ENCODE measurements at places on chromosomes 4 and X.

- DNase-seq, result peak; percentile 29
These were observed 52.5 kb downstream of the CASP3 start for GRCh38 chr4:184596617-184597185.

DNA sequence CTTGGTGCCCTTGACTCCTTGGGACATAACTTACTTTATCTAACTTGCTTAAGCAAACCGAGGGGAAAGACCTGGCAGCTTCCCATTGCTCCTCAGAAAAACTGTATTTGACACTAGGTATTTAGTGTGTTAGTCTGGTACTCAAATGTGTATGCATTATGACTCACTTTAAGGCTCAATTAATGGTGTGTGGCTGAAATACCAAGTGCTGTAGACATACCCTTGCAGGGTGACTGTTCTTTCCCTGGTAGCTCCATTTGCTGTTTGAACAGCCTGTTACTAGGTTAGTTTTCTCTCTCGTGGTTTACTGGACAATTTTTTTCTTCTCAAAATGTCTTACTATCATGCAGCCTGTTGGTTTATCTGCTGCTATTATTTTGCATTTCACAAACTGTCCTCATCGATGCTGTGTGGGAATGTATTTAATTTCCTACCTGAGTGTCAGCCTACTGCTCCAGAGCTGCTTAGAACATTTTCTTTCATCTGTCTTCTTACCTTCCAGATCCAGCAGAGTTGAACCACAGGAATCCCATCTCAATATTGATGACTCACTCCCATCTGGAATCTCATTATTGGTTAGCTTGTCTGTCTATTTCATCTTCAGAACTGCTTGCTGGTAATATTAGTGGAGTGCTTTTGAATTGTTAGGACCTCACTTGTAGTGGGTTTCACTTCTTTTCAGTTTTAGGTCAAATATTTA is 158.0 kb upstream of the FAT1 start:
- DNase-seq, result no peak

DNA sequence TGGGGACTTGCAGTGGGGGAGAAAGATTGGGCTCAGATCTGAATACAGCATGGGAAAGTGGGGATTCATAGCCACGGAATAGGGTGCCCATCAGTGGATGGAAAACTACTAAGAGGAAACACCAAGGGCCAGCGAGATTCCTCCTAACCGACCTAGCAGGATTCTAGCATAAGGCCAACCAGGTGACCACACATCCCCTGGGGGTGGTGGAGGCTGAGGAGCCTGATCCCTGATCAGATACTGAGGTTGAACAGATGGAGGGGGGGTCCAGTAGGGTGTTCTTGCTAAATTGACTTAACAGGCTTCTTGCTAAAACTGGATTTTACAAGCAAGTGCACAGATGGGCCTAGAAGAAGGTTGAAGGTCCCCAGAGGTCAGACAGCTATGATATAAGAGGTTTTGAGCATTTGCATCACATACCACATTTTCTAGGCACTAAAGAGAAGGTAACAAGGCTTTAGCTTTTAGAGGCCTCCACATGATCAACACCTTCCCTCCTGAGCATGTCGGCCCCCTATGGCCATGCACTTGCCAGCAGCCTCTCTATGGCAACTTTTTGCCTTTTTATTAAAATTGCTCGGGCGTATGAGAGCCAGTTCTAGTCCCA is 69.1 kb upstream of the PUDP start:
- no peak for DNase-seq

GRCh38 chr4:83054928-83055327 is 19.9 kb downstream of the COPS4 start:
- no peak for DNase-seq

- DNase-seq, result no peak
These were observed 14.4 kb downstream of the TXK start for GRCh38 chr4:48119646-48120045.

- DNase-seq, result no peak
These were observed 143.9 kb downstream of the SCFD2 start for GRCh38 chr4:53221832-53222480.

DNA sequence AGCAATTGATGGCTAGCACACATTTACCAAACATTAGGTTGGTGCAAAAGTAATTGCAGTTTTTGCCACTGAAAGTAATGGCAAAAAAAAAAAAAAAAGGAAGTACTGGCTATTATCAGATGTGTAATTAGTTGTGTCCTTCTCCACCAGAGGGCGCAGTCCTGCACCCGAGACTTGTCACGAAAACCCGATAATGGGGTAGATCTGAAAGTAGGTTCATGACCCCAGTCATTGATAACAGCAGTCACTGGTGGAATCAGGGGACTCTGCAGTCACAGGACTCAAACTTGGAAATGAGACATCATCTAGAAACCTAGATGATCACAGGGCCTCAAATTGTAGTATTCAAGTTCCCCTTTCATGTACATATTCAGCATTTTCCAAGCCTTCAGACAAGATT is 13.1 kb upstream of the ACOT9 start:
- no peak for DNase-seq

GRCh38 chr4:3390288-3390811 is 51.4 kb upstream of the HGFAC start:
- DNase-seq, result no peak

DNA sequence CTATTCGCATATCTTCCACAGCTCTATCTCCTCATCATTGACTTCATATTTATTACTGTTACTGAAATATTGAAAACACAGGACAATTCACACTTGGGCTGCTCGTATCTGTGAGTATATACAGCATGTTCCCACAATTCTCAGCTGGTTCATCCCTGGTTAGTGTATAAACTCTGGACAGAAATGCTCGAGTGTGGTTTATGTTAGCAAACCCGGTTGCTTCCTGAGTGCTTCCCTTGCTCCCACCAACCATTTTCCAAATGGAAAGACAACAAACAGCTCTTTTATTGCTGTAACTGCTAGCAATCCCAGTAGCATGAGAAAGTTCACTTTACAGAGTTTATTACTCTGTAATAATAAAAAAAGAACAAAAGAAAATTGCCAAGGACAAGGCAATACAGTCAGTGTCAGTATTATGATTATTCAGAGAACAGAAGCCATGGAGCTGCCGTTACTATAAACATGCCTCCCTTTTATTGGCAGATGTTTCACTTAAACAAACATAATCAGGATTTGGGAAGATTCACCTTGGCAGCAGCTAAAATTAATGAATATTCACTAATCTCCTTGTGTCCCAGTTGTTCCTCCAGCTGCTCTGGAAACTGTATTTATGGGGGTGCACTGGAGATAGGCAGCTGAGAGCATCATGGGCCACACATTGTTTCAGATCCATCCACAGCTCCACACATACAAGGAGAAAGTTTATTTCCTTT is 134.1 kb upstream of the GUCY1A1 start:
- no peak for DNase-seq

DNA sequence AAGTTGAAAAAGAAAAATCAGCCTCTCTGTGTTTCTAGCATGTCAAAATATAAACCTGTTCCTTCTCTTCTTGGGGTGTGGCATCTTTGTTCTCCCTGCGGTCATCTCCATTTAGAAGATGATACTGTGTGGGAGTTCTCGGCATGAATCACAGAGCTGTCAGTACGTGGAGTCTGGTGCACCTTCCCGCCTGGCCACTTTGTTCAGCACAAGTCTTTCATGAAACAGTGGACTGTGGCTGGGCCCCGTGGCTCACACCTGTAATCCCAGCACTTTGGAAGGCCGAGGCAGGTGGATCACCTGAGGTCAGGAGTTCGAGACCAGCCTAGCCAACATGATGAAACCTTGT is 166.5 kb downstream of the MAML3 start:
- DNase-seq, result no peak

DNA sequence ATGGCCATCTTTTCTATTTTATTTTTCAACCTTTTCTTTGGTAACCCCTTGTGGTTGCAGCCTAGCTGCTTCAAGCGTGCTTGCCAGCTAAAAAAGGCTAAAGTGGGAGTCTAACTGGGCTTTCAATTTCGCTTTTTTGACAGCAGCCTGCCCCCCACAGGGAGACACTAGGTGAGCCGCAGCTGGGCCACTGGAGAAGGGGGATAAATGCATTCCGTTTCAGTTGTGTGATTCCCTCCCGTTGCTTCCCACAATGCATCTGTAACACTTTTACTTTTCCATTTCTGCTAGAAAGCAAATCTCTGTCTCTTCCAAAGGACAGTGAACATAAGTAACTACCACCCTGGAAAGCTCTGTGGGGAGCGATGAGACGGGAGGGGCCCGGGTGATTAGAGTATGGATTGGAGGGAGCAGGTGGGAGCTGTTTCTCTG is 86.3 kb upstream of the RAPGEF2 start:
- DNase-seq, result no peak

DNA sequence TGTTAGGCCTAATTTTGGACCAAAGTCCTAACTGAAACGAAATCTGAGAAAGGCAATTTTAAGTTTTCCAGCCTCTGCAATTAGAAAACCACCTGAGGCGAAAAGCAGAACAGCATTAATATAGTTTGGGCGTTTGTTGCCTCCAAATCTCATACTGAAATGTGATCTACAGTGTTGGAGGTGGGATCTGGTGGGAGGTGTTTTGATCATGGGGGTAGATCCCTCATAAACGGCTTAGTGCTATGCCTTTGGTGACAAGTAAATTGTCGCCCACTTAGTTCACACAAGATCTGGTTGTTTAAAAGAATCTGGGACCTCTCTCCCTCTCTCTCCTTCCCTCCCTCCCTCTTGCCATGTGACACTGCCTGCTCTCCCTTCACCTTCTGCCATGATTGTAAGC is 5.7 kb downstream of the FAM241A start:
- DNase-seq, result no peak

DNA sequence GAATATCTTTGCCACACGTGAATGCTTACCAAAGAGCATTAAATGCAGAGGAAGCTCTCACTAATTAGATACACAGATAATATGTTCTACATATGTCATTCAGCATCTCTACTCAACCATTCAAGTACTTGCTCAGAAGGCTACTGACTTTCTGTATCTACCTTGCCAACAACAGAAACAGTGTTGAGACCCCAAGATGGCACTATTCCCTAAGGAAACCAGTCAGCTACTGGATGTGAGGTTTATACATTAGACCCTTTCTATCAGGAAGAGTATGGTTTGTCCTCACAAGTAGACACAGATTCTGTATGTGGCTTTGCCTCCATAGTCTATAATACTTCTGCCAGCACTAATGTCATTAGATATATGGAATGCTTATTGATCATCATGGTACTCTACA is 443.9 kb upstream of the INTU start:
- no peak for DNase-seq

GRCh38 chr4:119581190-119581873 is 47.3 kb downstream of the PDE5A start:
- DNase-seq, result no peak

DNA sequence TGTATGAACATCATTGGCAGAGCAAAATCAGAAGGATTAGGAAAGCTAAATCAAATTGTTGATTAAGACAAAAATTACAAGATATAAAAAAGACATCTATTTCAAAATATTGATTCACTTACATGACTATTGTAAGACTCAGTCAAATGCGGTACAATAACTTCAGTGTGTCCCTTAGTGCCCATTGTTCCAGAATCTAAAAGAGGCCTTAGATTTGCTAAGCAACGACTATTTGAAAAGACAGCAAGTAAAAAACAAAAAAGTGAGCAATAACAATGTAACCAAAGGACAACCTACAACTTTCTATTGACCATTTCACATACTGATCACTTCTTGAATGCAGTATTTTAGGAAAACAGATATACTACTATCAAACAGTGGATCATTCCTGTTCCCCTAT is 65.6 kb downstream of the UBA6 start:
- DNase-seq, result no peak

GRCh38 chrX:113726898-113727297 is 857.0 kb upstream of the HTR2C start:
- DNase-seq, result no peak

DNA sequence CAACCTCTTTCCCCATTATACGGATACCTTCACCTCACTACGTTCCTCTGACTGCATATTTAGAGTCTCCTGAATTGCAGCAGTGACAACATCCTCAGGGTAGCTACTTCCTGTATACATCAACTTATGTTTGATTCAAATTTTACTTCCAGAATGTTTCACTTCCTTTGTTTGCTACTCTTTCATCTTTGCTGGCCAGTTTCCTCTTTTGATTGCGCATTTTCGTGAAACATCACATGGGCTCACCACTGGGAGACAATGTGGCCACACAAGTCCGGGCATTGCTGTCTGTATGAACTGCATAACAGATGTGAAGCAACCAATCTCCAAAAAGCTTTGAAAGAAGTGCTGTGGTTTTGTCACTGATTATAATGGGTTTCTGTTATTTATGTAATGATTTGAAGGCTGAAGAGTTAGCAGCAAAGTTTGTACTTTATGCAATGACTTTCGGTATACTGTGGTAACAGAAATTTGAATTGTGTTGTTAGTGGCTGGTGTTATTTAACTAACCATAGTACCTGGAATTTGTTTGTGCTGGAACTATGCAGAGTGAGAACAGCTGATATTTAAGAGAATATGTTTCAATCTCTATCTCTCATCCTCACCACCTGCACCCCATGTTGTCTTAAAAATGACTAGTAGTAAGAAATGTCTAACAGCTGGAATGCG is 7.4 kb downstream of the SNCA start:
- DNase-seq, result no peak

Measured in ureter (tissue), 1 donor.